ENCODE measurements at places on chromosomes 7 and 10. TPM values are rescaled to one million over a fixed set of nuclear protein-coding genes. Genes with fewer than 3 reads are reported as not detected.

- H3K36me3 ChIP-seq: no peaks in the 10 kb centered on the region
- no peaks in the 10 kb centered on the region for H3K4me1 ChIP-seq
- H3K4me3 ChIP-seq: no peak overlapping the region
Observed at GRCh38 chr7:25624051-25624450, 395.8 kb upstream of the NPVF start.

DNA sequence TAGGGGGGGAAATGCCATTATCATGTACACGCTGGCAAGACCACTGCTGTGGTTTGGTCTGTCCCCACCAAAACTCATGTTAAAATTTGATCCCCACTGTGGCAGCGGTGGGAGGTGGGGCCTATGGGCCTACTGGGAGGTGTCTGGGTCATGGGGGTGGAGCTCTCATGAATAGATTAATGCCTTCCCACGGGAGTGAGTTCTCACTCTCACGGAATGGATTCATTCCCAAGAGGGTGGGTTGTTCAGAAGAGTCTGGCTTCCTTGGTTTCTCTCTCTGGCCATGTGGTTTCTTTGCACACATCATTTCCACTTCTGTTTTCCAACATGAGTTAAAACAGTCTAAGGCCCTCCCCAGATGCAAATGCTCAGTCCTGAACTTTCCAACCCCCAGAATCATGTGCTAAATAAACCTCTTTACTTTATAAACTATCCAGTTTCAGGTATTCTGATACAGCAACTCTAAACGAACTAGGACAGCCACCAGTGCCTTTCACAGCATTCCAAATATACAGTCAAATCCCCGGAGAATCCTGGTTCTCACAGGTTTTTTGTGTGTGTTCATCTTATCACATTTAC, 44.3 kb downstream of the SMURF1 start:
- peak overlapping the region; percentile 66 for H3K27ac ChIP-seq
- H3K36me3 ChIP-seq: no peaks in the 10 kb centered on the region
- peaks cover 19% of the 10 kb centered on the region for H3K4me1 ChIP-seq
- no peaks in the 10 kb centered on the region for H3K27me3 ChIP-seq
- no peak overlapping the region for H3K4me3 ChIP-seq
- no peak for DNase-seq

GRCh38 chr7:101496017-101496416, 133.1 kb downstream of the MYL10 start:
- H3K36me3 ChIP-seq: no peaks in the 10 kb centered on the region
- no peak overlapping the region for H3K4me3 ChIP-seq
- H3K27me3 ChIP-seq: no peaks in the 10 kb centered on the region
- H3K4me1 ChIP-seq: no peaks in the 10 kb centered on the region
- no peak overlapping the region for H3K27ac ChIP-seq

DNA sequence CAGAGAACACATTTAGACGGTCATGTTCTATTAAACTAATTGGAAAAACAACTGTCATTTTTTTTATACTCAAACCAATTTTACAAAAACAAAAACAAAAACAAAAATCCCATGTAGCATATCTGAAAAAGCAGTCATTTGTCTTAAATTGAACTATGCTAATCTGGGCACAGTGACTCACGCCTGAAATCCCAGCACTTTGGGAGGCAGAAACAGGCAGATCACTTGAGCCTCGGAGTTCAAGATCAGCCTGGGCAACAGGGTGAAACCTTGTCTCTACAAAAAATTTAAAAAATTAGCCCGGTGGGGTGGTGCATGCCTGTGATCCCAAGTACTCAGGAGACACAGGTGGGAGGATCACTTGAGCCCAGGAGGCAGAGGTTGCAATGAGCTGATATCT, 253.4 kb downstream of the DOCK4 start:
- no peaks in the 10 kb centered on the region for H3K27me3 ChIP-seq
- no peak overlapping the region for H3K27ac ChIP-seq
- no peaks in the 10 kb centered on the region for H3K4me1 ChIP-seq
- no peak for DNase-seq
- no peak overlapping the region for H3K4me3 ChIP-seq

GRCh38 chr10:129864601-129865126, 99.4 kb downstream of the EBF3 start:
- H3K36me3 ChIP-seq: no peaks in the 10 kb centered on the region
- no peak for DNase-seq
- H3K4me1 ChIP-seq: no peaks in the 10 kb centered on the region
- no peaks in the 10 kb centered on the region for H3K27me3 ChIP-seq
- no peak overlapping the region for H3K4me3 ChIP-seq

- no peaks in the 10 kb centered on the region for H3K27me3 ChIP-seq
- H3K36me3 ChIP-seq: peaks cover 4% of the 10 kb centered on the region
- peaks cover 12% of the 10 kb centered on the region for H3K4me1 ChIP-seq
- no peak overlapping the region for H3K4me3 ChIP-seq
- DNase-seq: peak; percentile 94
Observed at GRCh38 chr10:33291053-33291592, 43.3 kb downstream of the NRP1 start.

DNA sequence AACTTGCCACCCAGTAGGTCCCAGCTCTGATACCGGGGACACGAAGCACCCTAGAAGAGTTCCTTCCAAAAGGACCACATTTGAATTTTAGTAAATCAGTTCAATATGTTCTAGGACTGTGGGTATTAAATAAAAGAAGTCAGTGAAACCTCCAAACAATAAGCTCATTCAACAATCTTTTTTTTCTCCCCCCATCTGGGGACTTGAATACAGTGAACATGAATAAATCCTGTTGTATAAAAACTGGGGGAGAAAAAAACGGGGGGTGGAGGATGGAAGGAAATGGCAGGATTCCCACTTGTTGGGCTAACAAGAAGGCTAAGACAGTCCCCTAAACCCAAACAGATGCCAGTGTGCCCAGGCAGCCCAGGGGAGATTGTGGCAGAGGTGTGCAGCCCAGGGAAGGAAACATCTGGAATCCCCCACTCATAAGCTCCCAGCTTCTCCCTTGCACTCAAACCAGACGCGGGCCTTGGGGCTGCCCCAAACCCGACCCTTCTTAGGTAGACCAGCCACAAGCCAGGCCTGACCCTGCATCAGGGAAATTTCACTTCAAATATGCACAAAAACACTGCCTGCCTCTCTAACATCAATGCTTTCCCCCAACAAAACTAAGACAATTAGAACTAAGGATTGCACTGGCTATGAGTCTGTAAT, 8.8 kb downstream of the AFAP1L2 start:
- H3K4me3 ChIP-seq: no peak overlapping the region
- H3K36me3 ChIP-seq: no peaks in the 10 kb centered on the region
- H3K27me3 ChIP-seq: no peaks in the 10 kb centered on the region
- no peak for DNase-seq
- H3K27ac ChIP-seq: no peak overlapping the region

GRCh38 chr10:122044713-122045112, 55.8 kb downstream of the TACC2 start:
- peaks cover 4% of the 10 kb centered on the region for H3K4me1 ChIP-seq
- DNase-seq: peak; percentile 78
- H3K36me3 ChIP-seq: no peaks in the 10 kb centered on the region
- peaks cover 6% of the 10 kb centered on the region for H3K27me3 ChIP-seq
- no peak overlapping the region for H3K27ac ChIP-seq

DNA sequence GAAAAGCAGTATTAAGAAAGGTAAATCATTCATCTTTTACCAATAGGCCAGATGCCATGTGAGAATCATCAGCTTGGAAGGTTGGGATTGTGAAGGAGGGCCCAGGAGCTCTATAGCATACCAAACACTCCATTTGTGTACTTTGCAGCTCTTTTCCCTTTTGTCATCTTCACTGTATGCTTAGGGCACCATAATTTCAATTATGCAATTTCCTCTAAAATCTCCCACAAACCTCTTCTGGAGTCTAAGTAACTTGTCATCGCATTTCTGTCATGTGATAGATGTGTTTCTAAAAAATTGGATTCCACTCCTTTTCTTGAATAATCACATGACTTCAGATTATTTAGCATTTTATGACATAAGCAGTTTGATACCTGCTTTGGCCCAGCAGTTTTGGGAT, 17.9 kb downstream of the RPP30 start:
- H3K4me3 ChIP-seq: no peak overlapping the region
- peaks cover 5% of the 10 kb centered on the region for H3K4me1 ChIP-seq
- peaks cover 7% of the 10 kb centered on the region for H3K36me3 ChIP-seq
- H3K27ac ChIP-seq: no peak overlapping the region

DNA sequence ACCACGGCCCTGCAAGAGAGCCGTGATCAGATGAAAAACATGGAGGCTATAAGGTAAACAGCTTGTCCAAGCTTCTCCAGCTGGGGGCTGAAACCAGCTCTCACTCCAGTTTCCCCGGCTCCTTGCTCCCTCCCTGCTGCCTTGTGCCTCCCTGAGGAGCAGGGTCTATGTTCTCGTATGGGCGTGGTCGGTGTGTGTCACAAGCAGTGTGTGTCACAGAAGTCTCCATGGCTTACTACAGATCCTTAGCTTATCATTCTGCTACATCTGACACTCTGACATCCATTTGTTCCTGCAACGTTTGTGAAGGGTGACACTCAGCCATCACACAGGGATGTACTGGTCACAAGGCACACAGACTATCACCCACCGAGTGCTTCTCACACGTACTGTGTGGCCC, 54.6 kb downstream of the CSGALNACT2 start:
- H3K4me3 ChIP-seq: no peak overlapping the region
- DNase-seq: no peak
- H3K36me3 ChIP-seq: peaks cover 5% of the 10 kb centered on the region
- no peaks in the 10 kb centered on the region for H3K27me3 ChIP-seq
- H3K27ac ChIP-seq: no peak overlapping the region

- H3K36me3 ChIP-seq: no peaks in the 10 kb centered on the region
- no peak for DNase-seq
Observed at GRCh38 chr10:12027539-12027938, 15.1 kb downstream of the UPF2 start.

DNA sequence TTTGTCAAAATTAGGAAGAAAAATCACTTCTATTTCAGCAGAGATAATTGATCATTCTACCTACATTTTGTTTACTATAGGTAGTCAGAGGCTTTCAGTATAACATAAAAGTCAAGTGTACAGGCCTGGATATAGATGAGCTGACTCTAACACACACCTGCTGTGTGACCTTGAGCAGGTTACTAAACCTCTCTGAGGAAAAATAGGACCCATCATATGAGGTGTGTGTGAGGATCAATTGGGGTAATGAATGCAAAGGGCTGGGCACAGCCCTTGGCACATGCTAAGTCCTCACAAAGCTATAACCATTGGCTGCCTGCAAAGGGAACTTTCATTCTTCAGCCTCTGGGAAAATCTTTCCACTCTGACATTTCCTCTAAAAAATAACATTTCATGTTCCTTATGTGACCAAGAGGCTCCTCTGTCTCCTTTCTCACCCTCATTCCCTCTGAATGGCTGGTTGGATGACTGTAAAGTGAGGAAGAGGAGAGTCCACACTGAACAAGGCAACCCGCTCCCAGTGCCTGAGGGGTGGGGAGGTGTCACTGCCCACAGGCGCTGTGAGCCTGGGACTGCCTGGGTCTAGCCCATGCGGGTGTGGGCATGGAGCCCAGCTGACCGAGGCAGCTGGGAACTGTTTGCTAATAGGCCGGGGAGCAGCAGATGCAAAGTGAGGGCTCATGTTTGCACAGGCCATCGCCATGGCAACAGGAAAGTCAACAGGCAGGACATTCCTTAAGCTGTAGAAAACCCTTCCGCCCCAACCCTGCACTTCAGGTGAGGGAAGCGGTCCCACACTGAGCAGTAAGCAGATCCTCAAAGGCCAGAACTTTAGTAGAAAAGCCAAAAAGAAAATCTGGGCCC, 36.8 kb downstream of the MYOF start:
- peaks cover 41% of the 10 kb centered on the region for H3K4me1 ChIP-seq
- peak; percentile 99 for DNase-seq
- H3K27me3 ChIP-seq: no peaks in the 10 kb centered on the region
- no peak overlapping the region for H3K4me3 ChIP-seq

DNA sequence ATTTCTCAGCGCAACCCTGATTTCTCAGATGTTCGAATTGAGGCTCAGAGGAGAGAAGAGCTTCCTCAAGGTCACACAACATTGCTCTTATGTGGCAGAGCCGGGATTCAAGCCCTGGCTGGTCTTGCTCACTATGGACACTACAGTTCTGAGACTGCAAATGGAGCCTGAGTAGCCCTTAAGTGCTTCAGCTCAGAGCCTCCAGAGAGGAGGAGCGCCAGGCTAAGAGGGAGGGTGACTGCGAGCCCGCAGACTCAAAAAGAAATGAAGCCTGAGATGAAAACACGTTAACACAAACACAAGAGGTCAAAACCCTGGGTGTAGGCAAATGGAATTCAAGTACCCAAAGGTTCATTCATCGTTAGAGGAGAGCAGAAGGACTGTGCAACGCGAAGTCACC, 13.9 kb downstream of the ARHGAP22 start:
- H3K36me3 ChIP-seq: peaks cover 6% of the 10 kb centered on the region
- DNase-seq: no peak
- H3K4me1 ChIP-seq: peaks cover 23% of the 10 kb centered on the region

- no peaks in the 10 kb centered on the region for H3K36me3 ChIP-seq
- H3K27me3 ChIP-seq: no peaks in the 10 kb centered on the region
- no peak for DNase-seq
- H3K27ac ChIP-seq: no peak overlapping the region
- H3K4me1 ChIP-seq: no peaks in the 10 kb centered on the region
- H3K4me3 ChIP-seq: no peak overlapping the region
Observed at GRCh38 chr7:1809070-1809469, 139.0 kb downstream of the ELFN1 start.

DNA sequence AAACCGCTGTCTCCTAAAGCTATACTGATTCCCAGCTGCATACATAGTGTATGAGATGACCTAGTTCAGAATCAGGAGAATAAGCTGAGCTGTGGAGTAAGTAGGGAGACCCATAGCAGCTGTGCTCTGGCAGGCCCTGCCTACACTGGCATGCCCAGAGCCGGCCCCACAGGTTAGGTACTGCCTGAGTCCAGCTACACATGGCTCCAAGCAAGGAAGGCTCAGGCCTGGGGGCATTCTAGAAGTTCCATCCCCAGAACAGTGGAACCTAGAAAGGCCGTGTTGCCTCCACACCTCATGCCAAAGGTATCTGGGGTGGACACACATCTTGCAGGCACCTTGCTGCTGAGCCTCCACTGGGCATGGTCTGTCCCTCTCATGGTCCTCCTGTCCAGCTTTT, 195.7 kb upstream of the CDCA7L start:
- peaks cover 7% of the 10 kb centered on the region for H3K4me1 ChIP-seq
- no peak overlapping the region for H3K4me3 ChIP-seq
- H3K27me3 ChIP-seq: no peaks in the 10 kb centered on the region
- no peaks in the 10 kb centered on the region for H3K36me3 ChIP-seq
- DNase-seq: no peak

The FAM131B gene
- 3.8 TPM for total RNA-seq

The MSMB gene
- not detected for total RNA-seq

The CRYGN gene
- 0.50 TPM for total RNA-seq

The AGBL3 gene
- 1.3 TPM for total RNA-seq
